Aortic smooth muscle cell (primary cell): ENCODE measurements at places on chromosomes 3 and 15. TPM values are rescaled to one million over a fixed set of nuclear protein-coding genes. Genes with fewer than 3 reads are reported as not detected.

The PTH1R gene
- 0.06 and 0.13 TPM in 2 replicates for total RNA-seq

The CRYGS gene
- total RNA-seq, result 1.1 and 1.2 TPM in 2 replicates

The TMC3 gene
- not detected in 2 replicates for total RNA-seq

The MEX3B gene
- total RNA-seq, result 1.6 and 2.5 TPM in 2 replicates

The IL17RD gene
- 0.26 and 0.56 TPM in 2 replicates for total RNA-seq

The ATP8B4 gene
- 0.75 and 1.5 TPM in 2 replicates for total RNA-seq

The TAGLN3 gene
- total RNA-seq, result not detected in 2 replicates

The LRRC34 gene
- total RNA-seq, result 3.4 and 3.8 TPM in 2 replicates

The STRA6 gene
- 0.06 and 0.26 TPM in 2 replicates for total RNA-seq

The INKA1 gene
- total RNA-seq, result 8.7 and 20.5 TPM in 2 replicates

The CXCR6 gene
- not detected in 2 replicates for total RNA-seq

The SLC51B gene
- total RNA-seq, result not detected in 2 replicates

The SCAPER gene
- 5.4 and 6.2 TPM in 2 replicates for total RNA-seq

The TYRO3 gene
- 8.1 and 9.8 TPM in 2 replicates for total RNA-seq

The CCR3 gene
- not detected in 2 replicates for total RNA-seq

The SLC22A13 gene
- total RNA-seq, result 0.13 and 0.31 TPM in 2 replicates
